Neural progenitor cell (in vitro differentiated cells): ENCODE measurements at places on chromosomes 2 and 18.

DNA sequence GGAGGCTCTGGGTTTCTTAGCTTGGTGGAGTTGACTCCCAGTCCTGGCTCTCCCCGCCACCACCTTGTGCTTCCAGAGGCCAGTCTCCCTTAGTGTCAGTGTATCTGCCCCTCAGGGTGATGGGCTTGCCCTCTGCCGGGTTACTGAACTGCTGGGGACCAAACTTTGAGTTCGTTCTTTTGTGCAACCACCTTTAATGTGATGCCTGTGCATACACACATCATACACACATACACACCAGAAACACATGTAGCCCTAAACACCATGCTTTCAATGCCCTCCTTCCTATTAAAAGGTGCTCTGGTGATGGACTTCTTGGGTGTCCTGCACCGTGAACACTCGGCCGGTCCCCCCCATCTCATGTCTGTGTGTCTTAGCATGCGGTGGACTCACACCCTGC, 315.1 kb upstream of the EPAS1 start:
- DNase-seq = no peak

GRCh38 chr18:49073437-49073836, 122.7 kb upstream of the SMAD7 start:
- no peak for DNase-seq

DNA sequence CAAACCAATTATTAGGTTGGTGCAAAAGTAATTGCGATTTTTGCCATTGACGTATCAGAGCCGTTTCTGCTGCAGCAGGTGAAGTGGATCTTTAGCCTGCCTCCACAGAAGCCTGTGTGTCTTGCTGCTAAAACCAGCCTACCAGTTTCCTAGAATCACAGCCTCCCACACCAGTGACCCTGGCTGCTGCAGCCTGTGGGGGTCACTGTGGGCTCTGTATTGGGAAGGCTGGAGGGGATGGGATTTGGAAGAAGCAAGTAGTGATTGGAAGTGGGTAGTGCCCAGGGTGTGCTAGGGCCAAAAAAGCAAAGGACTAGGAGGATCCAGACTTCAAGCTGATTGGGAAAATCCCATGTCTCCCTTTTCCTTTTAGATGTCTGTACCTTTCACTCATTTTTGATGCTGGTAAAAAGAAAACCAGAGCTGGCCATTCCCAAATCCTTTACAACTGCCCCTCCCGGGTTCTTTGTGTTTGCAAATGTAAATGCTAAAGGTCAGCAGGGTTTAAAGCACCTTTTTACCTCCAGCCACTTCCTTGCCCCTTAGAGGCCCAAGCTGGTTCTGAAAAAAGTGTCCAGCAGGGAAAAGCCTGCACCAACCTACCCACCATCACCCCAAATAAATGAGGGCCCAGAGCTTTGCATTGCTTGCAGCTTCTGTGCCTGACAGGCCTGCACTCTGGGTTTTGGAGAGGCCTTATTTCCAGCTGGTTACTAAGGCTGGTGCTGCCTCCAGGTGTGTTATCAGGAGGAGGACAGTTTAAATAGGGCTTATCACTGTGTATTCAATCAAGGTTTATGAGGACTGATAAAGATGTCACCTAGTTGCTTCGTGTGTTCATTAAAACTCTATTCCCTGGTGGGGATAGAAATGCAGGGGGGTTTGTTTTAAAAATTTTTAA, 172.0 kb downstream of the MIB1 start:
- DNase-seq = peak; percentile 54

DNA sequence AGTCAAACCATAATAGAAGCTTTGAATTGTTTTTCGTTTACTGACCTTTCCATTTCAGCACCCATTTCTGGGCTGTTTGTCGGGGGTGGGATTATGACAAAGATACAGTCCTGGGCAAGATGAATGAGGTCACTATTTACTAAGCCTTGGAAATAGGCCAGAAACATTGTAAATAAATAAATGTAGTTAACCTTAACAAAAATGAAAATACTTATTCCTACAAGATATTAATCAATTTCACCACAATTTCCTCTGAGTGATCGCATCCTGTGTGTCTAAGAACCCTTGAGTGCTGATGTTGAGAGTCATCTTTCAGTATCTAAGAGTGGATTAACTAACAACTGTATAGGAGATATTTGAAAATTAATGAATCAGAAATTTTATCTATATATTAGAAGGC, 14.0 kb downstream of the ITGA4 start:
- DNase-seq = no peak

DNA sequence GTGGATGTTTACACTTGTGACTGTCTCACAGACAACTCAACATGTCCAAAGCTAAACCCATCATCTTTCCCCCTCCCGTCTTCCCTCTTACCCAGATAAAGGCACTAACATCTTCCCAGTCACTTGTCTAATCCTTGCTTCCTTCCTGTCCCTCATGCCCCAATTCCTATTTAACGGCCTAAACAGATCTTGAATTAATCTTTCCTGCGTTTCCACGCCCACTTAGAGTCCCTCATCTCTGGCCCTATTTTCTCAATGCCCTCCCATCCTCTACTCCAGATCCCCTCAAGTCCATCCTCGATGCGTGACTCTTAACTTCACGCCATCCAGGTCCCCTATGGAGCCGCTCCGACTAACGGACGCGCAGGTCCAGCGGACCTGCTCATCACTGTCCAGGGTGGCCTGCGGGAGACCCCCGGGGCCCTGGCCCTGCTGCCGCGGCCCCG, 682 bp upstream of the SCLY start:
- DNase-seq = no peak

- DNase-seq = no peak
These were observed 59.5 kb upstream of the POU3F3 start for GRCh38 chr2:104794441-104794840.

DNA sequence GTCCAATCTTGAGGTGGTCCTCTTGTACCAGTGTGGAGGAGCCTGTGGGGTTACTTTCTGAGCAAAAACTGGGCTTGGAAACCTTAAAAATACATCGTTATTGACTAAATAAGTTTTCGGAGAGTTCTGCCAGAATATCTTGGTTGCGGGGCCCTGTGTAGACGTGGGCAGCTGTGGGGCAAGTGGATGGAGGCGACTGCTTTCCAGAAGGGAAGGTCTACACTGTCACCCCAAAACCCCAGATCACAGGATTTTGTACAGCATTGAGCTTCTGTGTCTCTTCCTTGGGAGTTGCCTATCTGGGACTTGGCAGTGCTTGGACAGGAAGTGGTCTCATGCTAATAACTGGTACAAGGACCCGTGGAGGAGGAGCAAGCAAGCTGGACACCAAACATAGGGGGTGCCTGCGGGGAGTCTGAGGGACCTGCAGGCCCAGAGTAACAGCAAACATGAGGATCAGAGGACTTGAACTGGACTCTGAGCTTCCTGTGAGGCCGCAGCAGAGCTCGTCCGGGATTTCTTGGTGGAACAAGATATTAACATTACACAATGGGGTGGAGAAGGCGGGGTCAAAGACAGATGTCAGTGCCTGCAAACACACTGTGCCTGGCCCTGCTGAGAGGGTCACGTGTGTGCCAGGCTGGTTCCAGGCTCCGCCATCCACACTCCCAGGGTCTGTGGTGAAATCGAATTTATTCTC, 48.0 kb upstream of the CTLA4 start:
- no peak for DNase-seq

- DNase-seq = no peak
These were observed 90.3 kb upstream of the MAP3K20 start for GRCh38 chr2:172985139-172985892.

GRCh38 chr2:36611316-36611990, 13.5 kb upstream of the FEZ2 start:
- no peak for DNase-seq

DNA sequence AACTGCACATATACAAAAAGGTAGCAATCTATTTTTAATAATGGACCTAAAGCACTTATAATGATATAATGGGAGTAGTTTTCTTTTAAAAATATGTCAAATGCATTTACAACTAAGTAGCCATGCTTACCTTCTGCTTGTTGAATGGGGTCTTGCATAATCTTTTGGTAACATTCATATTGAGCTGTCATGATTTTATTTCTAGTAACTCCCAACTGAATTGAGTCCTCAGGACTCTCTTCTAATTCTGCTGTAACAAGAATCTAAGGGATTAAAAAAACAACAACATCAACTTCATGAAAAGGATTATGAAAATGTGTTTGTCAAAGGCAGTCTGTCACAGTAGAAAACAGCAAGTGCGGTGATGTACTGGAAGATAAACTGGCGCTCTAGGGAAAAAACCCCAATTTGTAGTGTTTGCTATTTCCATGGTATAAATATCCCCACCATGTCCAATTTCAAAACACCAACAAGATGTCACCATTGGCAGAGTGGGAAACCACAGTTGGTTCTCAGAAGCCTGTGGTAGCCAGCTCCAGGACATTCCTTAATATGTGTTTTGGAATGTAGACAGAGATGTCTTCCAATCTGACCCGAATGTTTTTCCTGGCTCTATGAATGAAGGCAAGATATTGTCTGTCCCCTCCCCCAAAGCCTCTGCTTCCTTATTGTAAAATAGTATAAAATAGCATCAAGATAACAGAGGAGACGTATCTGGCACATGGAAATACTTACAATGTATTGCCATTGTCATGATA, 64.8 kb downstream of the CALCRL start:
- DNase-seq = no peak
